ENCODE measurements at places on chromosomes 1 and 21. TPM values are rescaled to one million over a fixed set of nuclear protein-coding genes. Genes with fewer than 3 reads are reported as not detected.

REN gene
- total RNA-seq, result not detected

ANKRD65 gene
- total RNA-seq, result not detected

TRNP1 gene
- total RNA-seq, result 0.53 TPM

GPR3 gene
- total RNA-seq, result 1.5 TPM

FCRLA gene
- not detected for total RNA-seq

BSND gene
- not detected for total RNA-seq

ELOA gene
- 30.4 TPM for total RNA-seq

TMEM79 gene
- total RNA-seq, result 9.1 TPM

OLFML3 gene
- 0.21 TPM for total RNA-seq

EFHD2 gene
- total RNA-seq, result 61.3 TPM

ZZZ3 gene
- 34.3 TPM for total RNA-seq

LCE3E gene
- total RNA-seq, result not detected

FCRL1 gene
- total RNA-seq, result not detected

AJAP1 gene
- not detected for total RNA-seq

ADAMTS5 gene
- total RNA-seq, result not detected

HTR6 gene
- total RNA-seq, result 0.19 TPM

KIF2C gene
- 113 TPM for total RNA-seq

CCDC30 gene
- total RNA-seq, result 2.3 TPM

S100A14 gene
- 0.26 TPM for total RNA-seq

DIO1 gene
- total RNA-seq, result not detected

CAMTA1 gene
- 68.9 TPM for total RNA-seq

ZNF326 gene
- total RNA-seq, result 17.3 TPM

KIF14 gene
- 17.1 TPM for total RNA-seq

LCE1D gene
- not detected for total RNA-seq

APOBEC4 gene
- total RNA-seq, result not detected

ZNF496 gene
- total RNA-seq, result 12.0 TPM

NECTIN4 gene
- total RNA-seq, result not detected
